ELR (cell line): ENCODE measurements at places on chromosomes 1 and 21.

DNA sequence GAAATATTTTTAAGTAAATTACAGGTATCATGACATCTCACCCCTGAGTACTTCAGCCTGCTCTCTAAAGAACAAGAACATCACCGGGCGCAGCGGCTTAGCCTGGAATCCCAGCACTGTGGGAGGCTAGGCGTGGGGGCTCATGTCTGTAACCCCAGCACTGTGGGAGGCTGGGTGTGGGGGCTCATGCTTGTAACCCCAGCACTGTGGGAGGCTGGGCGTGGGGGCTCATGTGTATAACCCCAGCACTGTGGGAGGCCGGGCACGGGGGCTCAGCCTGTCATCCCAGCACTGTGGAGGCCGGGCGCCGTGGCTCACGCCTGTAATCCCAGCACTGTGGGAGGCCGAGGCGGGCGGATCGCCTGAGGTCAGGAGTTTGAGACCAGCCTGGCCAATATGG lies 7.7 kb upstream of the CDK11B start:
- no peak for DNase-seq

DNA sequence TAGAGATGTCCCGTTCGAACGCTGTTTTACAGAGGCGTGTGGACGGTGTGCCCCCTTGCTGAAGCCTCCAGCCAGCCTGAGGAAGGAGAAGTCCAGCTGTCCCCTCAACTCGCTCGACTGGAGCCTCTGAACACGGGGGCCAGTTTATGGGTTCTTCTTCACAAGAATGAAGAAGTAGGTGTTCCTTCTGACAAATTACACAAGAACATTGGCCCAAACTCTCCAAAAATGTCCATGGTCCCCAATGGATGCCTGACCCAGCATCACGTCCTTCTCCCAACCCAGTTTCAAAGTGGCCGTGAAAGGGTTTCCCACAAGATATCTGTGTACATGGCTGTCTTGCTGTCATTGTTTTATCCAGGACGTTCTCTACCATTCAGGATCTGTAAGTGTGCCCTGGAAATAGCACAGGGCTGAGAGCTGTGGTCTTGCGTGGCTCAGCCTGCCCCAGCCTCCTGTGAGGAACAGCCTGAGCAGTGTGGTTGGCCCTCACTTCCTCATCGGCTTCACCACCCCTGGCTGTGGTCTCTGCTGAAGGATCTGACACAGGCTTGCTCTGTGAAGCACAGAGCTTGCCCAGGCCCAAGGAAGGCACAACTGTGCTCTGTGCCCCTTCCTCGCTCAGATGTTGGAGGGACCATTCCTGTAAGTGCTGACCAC lies 1.0 kb upstream of the S100B start:
- no peak for DNase-seq

- DNase-seq: no peak
These were observed 105.5 kb upstream of the IRF2BP2 start for GRCh38 chr1:234715252-234716014.

DNA sequence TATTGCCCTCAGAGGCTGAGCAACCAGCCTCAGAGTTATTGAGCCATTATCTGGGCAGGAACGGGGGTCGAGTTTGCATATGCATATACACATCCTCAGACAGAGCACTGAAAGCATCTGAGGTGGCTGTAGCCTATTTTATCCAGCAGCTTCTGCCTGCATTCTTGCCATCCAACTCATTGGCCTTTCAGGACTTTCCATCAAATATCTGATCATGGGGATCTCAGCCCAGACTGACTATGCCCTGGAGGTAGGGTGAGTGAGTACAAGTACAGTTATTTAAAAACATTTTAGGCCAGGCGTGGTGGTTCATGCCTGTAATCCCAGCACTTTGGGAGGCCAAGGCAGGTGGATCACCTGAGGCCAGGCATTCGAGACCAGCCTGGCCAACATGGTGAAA lies 1.8 kb upstream of the MTF1 start:
- peak; percentile 43 for DNase-seq

DNA sequence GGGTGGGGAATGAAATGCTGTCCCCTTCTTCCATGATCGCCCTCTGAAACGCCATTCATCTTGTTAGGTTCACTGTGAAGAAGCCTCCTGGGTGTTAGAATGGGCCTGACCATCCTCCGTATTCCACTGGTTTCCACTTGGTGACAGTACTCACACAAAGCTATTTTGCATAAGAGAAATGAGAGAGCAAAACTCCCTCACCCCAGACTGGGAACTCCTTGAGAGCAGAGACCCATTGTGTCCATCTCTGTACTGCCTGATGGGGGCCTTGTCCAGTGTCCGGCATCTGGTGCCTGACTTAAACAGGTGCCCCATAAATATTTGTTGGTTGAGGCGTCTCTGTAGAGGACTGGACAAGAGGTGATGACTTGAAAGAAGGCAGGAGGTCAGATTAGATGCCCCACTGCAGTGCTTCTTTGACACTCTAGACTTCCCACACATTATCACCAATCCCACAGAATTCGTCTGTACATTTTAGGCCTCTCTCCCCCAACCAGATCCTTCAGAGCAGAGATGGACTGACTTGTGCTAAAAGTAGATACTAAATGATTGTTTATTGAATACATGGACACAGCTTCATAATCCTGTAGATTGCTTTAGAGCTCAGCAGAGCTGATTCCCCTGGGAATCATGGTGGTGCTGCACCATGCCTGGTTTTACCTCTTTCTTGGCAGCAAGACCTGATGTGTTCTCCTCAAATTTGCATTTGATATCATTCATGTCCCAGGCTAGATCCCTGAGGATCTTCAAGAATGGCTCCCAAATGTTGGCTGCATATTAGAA lies 22.4 kb upstream of the KCNA2 start:
- DNase-seq: no peak

GRCh38 chr1:9275567-9276034 lies 17.1 kb upstream of the SPSB1 start:
- DNase-seq: peak; percentile 95

DNA sequence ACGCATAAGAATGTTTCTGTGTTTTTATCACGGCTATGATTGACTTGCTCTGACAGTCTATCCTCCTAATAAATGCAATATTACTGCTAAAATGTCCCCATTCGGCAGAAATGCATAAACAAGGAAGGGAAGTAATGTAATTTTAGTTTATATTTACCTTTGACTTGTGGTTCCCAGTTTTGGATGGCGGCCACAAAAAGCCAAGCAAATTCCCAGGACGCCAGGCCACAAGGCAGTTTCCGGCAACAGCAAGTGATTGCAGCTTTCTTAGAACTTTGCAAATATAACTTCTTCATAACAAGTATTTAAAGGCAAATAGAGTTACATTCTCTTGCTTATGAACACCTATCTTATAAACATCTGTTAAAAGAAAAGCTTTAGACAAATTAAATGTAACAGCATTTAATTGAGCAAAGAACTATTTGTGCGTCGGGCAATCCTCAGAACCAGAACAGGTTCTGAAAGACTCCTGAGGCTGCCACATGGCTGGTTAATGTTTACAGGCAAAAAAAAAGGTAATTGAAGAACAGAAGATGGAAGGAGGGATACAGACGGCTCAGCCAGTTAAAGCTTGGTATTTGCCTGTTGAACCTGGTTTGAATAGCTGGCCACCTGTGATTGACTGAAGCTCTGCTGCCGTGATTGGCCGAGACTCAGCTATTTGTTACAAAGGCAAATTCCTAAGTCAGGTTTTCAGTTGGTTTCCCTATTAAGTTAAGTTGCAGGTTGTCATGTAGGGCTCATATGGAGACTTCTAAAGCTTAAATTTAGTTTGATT lies 80.8 kb downstream of the C21orf91 start:
- no peak for DNase-seq

GRCh38 chr1:156164125-156164831 lies 10.9 kb downstream of the SEMA4A start:
- DNase-seq: no peak

GRCh38 chr1:12600880-12601633 lies 17.0 kb downstream of the DHRS3 start:
- peak; percentile 47 for DNase-seq

DNA sequence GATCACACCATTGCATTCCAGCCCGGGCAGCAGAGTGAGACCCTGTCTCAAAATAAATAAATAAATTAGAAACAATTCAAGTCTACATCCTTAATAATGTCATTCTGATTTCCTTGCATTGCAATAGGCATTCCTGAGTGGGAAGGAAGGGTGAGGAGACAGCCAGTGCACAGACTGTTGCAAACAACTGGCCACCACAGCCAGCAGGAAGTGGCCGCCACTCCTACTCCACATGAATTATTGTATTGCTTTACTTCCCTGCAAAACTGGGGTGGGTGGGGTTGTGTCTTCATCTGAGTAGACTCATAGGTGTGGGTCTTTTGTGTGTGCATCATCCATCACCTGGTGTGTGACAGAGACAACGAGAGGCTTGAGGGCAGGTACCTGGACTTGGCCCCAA lies 60.1 kb downstream of the OPTC start:
- no peak for DNase-seq

DNA sequence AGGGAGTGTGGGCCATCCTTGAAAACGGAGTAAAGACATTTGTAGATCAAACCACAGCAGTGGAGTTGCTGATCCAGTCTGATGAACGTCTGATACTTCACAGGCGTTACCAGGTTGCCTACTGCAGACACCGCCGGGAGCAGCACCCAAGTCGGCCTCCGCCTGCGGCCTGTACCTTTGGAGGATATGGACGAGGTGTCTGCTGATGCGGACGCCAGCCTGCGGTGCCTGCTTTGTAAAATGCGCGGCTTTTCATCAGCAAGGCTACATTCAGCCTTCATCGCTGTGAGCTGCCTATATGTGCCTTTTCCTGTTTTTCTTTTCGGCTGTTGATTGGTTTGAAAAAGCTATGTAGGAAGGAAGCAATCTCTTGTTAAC lies 16.0 kb downstream of the SLX9 start:
- no peak for DNase-seq

DNA sequence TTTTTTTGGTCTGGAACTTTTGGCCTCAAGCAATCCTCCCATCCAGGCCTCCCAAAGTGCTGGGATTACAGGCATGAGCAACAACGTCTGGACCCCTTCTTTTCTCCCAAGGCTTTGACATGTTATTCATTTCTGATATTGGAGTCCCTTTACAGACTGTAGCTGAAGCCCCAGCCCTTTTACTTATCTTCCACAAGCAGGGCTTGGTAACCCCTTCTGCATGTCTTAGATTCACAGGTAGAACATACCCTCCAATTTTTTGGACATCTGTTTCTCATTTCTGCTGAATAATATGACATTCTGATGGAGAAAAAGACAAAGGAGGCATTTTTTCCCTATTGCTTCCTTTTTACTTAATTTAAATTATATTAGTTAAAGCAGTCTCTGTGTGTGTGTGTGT lies 39.2 kb upstream of the RGS21 start:
- DNase-seq: no peak

DNA sequence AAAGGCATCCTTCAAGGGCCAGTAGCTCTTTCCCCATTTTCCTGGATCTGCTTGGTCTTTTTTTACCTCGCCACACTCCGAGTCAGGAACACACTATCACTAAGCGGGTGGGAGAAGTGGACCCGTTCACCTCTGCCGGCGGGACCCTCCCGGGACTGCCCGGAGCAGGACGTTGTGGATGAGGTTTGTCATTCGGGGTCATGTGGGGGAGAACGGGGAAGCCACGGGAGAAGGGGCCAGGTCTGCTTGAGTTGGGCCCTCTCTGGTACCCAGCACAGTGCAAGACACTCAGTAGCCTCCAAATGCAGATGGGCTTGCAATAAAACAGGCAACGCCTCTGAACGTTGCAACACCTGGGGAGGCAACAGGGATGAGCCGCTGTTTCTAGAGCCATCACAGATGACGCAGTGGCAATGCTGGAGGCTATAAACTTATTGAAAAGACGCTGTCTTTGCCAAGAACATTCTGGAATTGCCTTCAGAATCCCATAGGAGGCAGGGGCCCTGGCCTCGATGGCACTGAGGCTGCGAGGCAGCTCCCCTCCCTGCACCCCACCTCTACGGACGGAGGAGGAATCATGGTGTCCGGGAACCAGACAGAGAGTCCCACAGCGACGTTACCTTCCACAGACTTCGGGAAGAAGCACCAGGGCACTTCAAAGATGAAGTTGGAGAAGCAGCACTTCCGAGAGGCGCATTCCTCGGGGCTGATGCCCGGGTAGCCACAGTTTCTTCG lies 3.8 kb downstream of the TFF2 start:
- no peak for DNase-seq

DNA sequence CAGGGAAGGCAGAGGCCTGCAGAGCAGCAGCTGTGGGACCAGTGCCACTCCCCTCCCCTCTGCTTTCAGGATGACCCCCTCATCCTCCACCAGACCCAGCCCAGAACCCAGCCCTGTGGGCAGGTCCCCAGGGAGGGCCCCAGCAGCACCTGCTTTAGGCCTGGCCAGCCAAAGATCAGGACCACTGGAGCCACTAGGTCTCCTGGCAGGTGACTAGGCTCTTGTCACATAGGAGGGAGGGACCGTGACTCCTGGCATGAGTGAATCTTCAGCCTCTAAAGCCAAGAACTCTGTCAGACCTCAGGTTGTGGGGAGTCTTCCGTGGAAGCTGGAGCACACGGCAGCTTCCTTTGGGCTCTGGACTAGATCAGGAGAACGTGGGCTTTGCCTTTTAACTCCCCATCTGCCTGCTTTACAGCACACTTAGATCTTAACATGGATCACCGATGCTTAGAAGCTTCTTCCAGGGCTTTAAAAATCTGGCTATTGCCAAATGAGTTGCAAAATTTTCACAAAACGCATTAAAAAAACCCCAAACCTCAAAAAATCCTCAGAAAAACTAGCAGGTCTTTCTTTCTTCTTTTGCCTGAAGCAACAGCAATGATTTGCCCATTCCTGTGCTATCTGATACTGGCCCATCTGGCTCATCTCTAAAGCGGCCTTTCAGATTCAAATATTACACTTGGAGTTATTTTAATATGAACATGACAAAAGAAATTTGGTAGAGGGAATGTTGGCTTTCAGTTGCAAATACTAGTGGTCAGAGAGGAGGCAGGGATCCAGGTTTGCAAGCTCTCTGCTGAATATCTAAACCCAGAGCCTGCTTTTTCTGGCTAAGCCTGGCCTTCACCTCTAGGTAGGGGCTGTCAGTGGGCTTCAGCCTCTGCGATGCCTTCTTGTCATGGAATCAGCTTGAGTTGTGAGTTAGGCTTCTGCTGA lies 235.2 kb downstream of the SDCCAG8 start:
- no peak for DNase-seq

DNA sequence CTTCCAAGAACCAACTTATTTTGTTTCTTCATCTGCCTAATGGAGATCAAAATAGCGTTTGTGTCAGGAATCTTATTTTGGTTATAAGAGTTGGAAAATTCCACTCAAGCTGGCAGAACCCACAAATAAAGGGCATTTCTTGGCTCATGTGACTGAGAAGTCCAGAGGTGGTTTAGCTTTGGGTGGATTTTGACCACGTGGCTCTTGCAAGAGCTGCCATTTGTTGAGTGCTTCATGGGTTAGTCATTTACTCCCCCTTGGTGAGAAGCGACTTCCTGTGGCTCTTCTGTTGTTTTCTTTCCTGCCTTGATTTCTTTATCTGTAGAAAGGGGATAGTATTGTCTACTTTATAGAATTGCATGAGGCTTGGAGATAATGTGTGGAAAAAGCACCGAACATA lies 9.5 kb upstream of the RNF186 start:
- no peak for DNase-seq

- DNase-seq: no peak
These were observed 2.2 kb downstream of the GADD45A start for GRCh38 chr1:67687198-67687545.
